Daoy (cell line): ENCODE measurements at places on chromosomes 12 and 14. TPM values are rescaled to one million over a fixed set of nuclear protein-coding genes. Genes with fewer than 3 reads are reported as not detected.

- DNase-seq, result no peak
Measured at GRCh38 chr12:6231359-6232268, 31.4 kb downstream of the CD9 start.

- DNase-seq, result no peak
Measured at GRCh38 chr12:128621304-128621703, 202.5 kb downstream of the SLC15A4 start.

- DNase-seq, result peak; percentile 88
Measured at GRCh38 chr14:103500148-103500990, 22.3 kb downstream of the CKB start.

DNA sequence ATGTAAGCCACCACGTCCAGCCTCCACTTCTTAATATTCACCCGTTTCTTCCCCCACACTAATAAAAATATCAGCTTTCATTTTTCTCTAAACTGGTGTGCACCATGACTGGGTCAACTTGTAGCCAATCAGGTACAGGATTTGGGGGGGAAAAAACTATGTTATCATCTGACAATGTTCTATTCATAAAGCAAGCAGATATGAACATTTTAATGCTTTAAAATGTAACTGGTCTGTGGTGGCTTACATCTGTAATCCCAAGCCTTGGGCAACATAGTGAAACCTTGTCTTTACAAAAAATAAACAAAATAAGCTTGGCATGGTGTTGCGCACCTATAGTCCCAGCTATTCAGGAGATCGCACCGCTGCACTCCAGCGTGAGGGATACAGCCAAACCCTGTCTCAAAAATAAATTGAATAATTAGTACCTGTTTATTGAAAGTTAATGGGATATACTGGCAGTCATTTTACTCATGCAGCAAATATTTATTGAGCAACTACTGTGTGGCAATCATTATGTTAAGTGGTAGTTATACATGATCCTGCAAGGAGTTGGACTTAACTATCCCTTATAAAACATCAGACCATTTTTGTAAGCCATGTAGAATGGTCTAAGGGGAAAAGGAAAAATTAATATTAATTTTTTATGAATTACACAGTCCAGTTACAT lies 15.3 kb upstream of the ITPR2 start:
- DNase-seq, result no peak

GRCh38 chr12:7666595-7666994 lies 887 bp upstream of the APOBEC1 start:
- no peak for DNase-seq

DNA sequence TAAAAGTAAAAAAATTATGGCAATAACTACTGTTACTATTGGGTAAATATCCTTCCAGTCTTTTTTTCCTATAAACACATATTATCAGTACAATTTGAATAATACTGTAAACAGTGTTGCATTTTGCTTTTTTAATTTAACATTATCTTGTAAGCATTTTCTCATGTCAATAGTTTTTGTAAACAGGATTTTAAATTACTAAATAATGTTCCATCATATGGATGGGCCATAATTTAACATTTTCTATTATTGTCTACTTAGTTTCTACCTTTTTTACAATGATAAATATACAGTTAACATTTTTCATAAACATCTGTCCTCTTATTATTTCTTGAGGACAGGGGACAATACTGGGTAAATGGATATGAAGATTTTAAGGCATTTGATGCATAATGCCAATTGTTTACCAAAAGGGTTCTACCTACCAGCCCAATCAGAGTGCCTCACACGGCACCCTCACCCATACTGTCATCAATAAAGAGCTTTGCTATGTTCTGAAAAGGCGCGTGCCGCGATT lies 759 bp upstream of the ACVR1B start:
- no peak for DNase-seq

The ASPG gene
- total RNA-seq, result not detected in 2 replicates

GRCh38 chr12:49547090-49547690 lies 8.4 kb downstream of the KCNH3 start:
- DNase-seq, result no peak
